Prostate gland (tissue), 2 donors: ENCODE measurements at places on chromosomes 1 and 21. TPM values are rescaled to one million over a fixed set of nuclear protein-coding genes. Genes with fewer than 3 reads are reported as not detected.

The OR2W3 gene
- 2.4 TPM for total RNA-seq

The OLIG2 gene
- not detected for total RNA-seq

The CTTNBP2NL gene
- total RNA-seq: 15.2 TPM

The C1orf226 gene
- 5.2 TPM for total RNA-seq

The PLPPR5 gene
- not detected for total RNA-seq

The ST6GALNAC5 gene
- 18.5 TPM for total RNA-seq

The SPRR2G gene
- total RNA-seq: not detected

The IPP gene
- 14.8 TPM for total RNA-seq

The MATN1 gene
- total RNA-seq: 0.34 TPM

The RAD54L gene
- 8.4 TPM for total RNA-seq

The PCP4L1 gene
- 7.6 TPM for total RNA-seq

The PLA2G2F gene
- total RNA-seq: 0.23 TPM

The NECTIN4 gene
- total RNA-seq: 9.6 TPM

The EPHB2 gene
- 7.4 TPM for total RNA-seq

The EXOSC10 gene
- total RNA-seq: 65.0 TPM

The FCRL1 gene
- total RNA-seq: 0.09 TPM

The RNF223 gene
- 1.4 TPM for total RNA-seq

The UCK2 gene
- 25.9 TPM for total RNA-seq

The PLA2G2A gene
- total RNA-seq: 146 TPM

The SERINC2 gene
- 76.1 TPM for total RNA-seq

The DCST1 gene
- not detected for total RNA-seq

The SMIM11 gene
- 8.8 TPM for total RNA-seq

The ESPN gene
- 257 TPM for total RNA-seq

The NBPF19 gene
- 14.8 TPM for total RNA-seq

The DPM3 gene
- total RNA-seq: 93.6 TPM

The MROH9 gene
- not detected for total RNA-seq

The TRIM58 gene
- 0.36 TPM for total RNA-seq

The MLLT11 gene
- total RNA-seq: 1.9 TPM
